Fibroblast of skin of right quadriceps (primary cell): ENCODE measurements at places on chromosomes 6 and 20.

GRCh38 chr20:35226884-35227681 lies 593 bp downstream of the MMP24 start:
- peak; percentile 43 for DNase-seq

- no peak for DNase-seq
Measured at GRCh38 chr6:11536795-11537194, 754 bp upstream of the TMEM170B start.

- DNase-seq: peak; percentile 17
Measured at GRCh38 chr20:3092611-3093379, 8.3 kb upstream of the AVP start.

GRCh38 chr6:167996424-167997199 lies 859 bp upstream of the KIF25 start:
- DNase-seq: no peak

GRCh38 chr6:124495665-124496190 lies 466.5 kb upstream of the RNF217 start:
- DNase-seq: no peak
